Type B pancreatic cell (in vitro differentiated cells): ENCODE measurements at places on chromosomes 16 and 17. TPM values are rescaled to one million over a fixed set of nuclear protein-coding genes. Genes with fewer than 3 reads are reported as not detected.

DNA sequence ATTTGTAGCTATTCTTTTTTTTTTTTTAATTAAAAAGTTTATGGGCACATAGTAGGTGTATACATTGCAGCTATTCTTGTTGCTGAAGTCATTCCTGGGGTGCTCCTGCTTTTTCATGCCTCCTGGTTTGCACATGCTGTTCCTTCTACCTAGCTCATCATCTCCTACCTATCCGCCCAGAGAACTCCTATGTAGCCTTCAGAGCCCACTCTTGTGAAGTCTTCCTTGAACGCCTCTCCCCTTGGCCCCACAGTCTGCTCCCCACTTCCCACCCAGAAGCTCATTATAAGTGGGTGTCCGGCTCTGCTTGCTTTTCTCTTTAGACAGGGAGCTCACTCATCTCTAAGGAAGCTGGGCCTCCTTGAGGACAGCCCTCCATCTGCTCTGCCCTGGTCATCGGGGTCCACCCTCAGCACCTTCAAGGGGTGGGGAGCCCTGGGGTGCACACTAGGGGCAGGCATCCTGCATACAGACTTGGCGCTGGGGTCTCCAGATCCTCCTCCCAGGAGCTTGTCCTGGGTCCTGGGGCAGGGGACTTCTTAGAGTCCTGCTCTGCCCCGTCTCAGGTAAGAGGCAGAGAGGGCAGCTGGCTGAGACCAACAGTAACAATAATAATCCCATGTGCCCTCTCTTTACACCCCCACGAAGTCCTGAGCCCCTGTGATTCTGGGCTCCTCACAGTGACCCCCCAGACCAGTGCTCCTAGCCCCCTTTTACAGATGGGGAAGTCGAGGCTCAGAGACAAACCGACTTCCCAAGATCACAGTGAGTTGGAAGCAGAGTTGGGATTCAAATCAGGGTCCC is 3.5 kb upstream of the B9D1 start:
- DNase-seq, result no peak

- DNase-seq, result no peak
Measured at GRCh38 chr17:77836557-77837041, 121.9 kb upstream of the TNRC6C start.

DNA sequence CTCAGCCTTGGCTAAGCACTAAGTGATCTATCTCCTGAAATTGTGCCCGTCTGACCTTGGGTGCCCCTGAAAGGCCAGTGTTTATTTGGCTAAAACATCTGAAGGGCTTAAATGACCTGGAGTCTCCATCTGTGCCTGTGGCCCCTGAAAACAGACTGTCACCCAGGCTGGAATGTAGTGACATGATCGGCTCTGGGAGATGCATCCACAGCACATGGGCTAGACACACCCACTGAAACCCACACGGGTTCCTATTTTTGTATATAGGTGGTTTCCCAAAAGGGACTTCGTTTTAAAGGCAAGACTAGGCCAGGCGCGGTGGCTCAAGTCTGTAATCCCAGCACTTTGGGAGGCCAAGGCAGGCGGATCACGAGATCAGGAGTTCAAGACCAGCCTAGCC is 13.5 kb downstream of the CEP295NL start:
- DNase-seq, result no peak

- no peak for DNase-seq
Measured at GRCh38 chr16:35636480-35637230, 2177.2 kb downstream of the TP53TG3F start.

GRCh38 chr17:70947636-70948565 is 778.6 kb downstream of the KCNJ2 start:
- DNase-seq, result no peak

GRCh38 chr17:31327534-31328159 is 6.2 kb upstream of the EVI2A start:
- DNase-seq, result no peak

- no peak for DNase-seq
Measured at GRCh38 chr16:85238233-85238647, 126.0 kb upstream of the CIBAR2 start.

- DNase-seq, result no peak
Measured at GRCh38 chr17:69672924-69673323, 258.4 kb downstream of the MAP2K6 start.

DNA sequence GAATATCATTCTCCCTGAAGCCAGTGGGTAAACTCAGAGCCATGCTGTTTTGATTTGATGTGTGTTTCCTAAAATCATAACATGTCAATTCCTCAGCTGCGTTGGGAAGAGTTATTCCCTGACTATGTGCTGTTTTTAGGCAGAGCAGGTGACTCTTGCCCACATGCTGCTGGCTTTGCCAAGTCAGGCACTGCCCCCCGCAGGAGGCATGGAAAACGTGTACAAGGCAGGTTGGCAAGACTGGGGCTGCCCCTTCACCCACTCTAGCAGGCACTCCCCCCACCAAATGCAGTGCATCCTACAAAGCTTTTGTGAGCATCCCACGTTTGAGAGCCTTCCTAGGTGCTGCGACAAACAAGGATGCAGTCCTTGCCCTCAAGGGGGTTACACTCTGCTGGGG is 38.3 kb upstream of the NAT9 start:
- DNase-seq, result no peak

- DNase-seq, result no peak
Measured at GRCh38 chr16:86316967-86317812, 193.1 kb upstream of the FOXF1 start.

- peak; percentile 90 for DNase-seq
Measured at GRCh38 chr16:28925386-28926228, 569 bp upstream of the RABEP2 start.

DNA sequence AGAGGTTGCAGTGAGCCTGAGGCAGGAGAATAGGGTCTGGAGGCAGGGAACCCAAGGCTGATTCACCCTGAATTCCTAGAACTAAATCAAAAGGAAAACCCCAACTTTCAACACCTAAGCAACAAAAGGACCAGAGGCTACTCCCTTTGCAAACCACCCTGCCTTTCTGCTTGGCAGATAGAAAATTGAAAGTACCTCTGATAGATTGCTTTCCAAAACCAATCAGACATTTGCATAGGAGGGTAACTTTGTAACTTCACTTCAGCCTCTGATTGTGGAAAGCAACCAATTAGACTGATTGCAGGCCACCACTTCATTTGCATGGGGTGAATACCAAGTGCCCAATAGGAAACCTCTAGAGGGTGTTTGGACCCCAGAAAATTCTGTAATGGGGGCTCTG is 10.9 kb upstream of the TMEM98 start:
- DNase-seq, result peak; percentile 20

DNA sequence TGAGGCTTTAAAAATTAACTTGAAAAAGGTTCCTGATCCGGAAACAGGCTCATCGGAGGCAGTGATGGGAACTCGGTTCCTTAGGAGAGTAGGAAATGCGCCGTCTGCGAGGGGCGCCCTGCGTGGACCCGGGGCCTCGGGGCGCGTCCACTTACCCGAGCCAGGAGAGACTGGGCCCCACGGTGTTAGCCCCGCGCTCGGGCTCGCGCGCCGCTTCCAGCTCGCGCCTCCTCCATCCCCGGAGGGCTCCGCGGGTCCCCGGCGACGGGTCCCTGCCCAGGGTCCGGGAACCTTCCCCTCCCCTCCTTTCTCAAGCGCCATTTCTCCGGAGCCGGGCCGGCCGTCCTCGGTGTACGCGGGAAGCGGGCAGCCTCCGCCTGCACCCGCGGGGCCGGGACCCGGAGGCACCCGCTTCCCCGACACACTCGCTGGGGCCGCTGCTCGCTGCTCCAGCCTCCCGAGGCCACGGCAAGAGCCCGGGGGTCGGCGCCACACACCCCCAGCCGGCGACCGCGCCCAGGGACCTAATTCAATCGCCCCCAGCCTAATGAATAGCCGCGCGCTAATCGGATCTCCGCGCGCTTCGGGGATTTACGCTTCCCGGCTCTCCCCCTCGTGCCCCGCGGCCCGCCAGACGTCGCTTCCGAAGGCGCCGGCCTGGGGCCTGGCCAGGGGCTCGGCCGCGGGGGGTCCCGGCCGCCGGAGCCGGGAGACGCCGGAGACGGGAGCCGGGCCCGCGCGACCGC is 2.2 kb upstream of the BAHCC1 start:
- DNase-seq, result no peak

DNA sequence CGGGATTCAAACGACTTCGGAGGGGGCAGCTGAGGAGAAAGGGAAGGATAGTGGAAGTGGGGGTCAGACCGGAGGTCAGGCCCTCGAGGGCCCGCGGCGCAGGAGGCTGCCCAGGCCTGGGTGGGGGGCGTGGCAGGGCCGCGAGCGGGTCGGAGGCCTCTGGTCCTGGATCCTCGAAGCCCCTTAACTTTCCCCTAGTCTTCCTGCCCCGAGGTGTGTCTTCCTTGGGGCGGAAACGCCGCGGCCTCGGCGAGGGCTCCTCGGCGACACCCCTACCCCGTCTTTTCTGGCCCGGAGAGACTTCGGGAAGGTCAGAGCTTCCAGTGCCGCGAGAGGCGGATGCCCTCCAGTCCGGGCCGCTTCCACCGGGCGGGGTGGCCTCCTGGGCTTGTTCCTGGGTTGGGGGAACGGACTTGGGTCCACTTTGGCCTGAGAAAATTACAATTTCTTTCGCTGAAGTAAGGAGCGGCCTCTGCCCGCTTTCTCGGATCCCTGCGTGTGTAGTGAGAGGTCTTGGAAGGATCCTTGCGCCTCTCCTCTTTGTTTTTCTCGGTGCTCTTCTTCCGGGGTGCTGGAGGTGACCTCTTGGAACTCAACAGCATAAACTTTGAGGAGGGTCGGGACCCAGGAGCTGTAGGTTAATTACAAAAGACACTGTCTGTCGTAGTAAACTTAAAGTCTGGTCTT is 491 bp downstream of the IST1 start:
- peak; percentile 72 for DNase-seq

- DNase-seq, result no peak
Measured at GRCh38 chr16:76879420-76879819, 311.6 kb upstream of the MON1B start.

GRCh38 chr16:8818504-8819270 is 21.0 kb downstream of the PMM2 start:
- no peak for DNase-seq

DNA sequence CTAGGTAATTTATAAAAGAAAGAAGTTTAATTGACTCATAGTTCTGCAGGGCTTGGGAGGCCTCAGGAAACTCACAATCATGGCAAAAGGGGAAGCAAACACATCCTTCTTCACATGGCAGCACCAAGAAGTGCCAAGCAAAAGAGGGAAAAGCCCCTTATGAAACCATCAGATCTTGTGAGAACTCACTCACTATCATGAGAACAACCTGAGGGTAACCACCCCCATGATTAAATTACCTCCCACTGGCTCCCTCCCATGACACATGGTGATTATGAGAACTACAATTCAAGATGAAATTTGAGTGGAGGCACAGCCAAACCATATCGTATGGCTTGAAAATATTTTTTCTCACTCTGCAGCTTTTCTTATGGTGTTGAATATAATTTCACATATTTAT is 151.7 kb downstream of the ANKFN1 start:
- DNase-seq, result no peak

DNA sequence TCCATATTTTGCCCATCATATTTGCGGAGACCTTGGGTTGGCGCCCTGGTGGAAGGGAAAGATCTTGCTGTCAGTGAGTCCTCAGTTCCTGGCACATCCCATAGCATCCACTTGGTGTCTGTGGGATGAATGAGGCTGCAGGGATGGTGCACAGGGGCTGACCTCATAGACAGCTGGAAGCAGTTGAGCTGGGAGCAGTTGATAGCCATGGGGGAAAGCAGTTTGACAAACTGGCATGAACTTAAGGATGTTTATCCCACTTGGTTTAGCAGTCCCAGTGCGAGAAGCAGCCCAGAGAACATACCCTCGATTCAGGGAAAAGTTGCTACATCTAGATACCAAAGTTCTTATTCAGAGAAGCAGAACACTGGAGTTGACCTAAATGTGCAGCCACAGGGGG is 80.7 kb downstream of the SNX29 start:
- DNase-seq, result no peak

DNA sequence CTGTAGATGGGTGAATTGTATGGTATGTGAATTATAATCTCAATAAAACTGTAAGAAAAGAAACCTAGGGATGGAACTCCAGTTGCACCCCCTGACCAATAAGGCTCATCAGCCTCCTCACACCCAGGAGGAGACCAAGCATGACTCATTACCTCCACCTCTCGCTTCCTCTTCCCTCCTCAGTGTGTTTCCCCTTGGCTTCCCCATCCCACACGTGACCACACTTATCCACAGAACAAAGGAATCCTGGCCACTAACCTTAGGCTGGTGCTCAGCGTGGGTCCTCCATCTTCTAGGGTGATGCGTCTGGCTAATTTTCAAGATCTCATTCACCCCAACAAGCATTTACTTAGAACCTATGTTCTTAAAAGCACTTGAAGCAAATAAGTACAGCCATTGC is 36.2 kb upstream of the MAP3K14 start:
- DNase-seq, result no peak

DNA sequence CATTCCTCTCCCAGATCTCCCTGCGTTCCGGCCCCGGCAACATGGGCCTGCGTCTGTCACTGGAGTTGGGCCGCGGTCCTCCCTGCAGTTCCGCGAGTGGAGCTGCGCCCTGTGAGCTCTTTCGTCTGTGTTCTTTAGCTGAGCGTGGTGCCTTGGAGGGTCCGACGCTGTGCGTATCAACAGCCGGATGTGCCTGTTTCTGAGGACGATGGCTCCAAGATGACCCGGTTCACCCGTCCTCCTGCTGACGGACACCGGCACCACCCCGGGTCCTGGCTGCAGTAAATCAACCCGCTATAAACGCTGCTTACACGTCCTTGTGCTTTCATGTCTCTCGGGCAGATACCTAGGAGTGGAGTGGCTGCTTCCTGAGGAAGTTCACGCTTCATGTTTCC is 44.8 kb upstream of the GNG13 start:
- DNase-seq, result no peak

- DNase-seq, result no peak
Measured at GRCh38 chr16:88064889-88065746, 113.9 kb downstream of the BANP start.

- DNase-seq, result no peak
Measured at GRCh38 chr16:55421226-55421625, 57.8 kb upstream of the MMP2 start.

- DNase-seq, result no peak
Measured at GRCh38 chr16:49284962-49285361, 3.3 kb upstream of the CBLN1 start.

Gene NCOR1
- 122 and 133 TPM in 2 replicates for total RNA-seq

Gene TOM1L1
- 46.7 and 48.7 TPM in 2 replicates for total RNA-seq

Gene ATP1B2
- 1.9 and 4.8 TPM in 2 replicates for total RNA-seq

Gene TSR3
- 53.1 and 54.0 TPM in 2 replicates for total RNA-seq

Gene MEAK7
- total RNA-seq, result 28.5 and 30.3 TPM in 2 replicates

Gene NOXO1
- 0.63 and 2.0 TPM in 2 replicates for total RNA-seq

Gene TPSB2
- not detected in 2 replicates for total RNA-seq

Gene SRRM2
- total RNA-seq, result 620 and 749 TPM in 2 replicates

Gene TGFB1I1
- 5.0 and 25.6 TPM in 2 replicates for total RNA-seq

Gene EVI2B
- not detected in 2 replicates for total RNA-seq
